ENCODE measurements at places on chromosomes 5 and 9.

GRCh38 chr9:89295400-89295799 is 15.6 kb upstream of the CKS2 start:
- no peak for DNase-seq

GRCh38 chr5:75338408-75338807 is 1.4 kb downstream of the HMGCR start:
- no peak for DNase-seq

DNA sequence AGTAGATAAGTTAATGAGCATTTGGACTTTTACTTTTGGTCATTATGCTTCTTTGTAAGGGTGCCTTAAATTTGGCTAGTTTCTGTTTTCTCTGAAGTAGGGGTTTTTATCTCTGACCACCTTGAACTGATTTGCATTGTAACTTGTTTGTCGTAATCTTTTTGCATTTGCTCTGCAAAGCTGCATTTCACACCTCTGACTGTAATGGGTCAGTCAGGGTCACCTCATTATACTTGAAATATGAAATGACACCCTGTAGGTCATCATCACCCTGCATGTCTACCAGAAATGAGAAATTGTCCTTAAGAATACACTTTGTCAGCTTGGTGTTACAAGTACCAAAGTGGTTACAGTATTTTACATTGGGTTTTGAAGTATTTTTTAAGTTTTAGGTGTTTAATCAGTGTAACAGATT is 74.0 kb downstream of the KCNN2 start:
- DNase-seq = no peak

- no peak for DNase-seq
Measured at GRCh38 chr5:43802119-43802518, 199.1 kb downstream of the NNT start.

- no peak for DNase-seq
Measured at GRCh38 chr9:78210841-78211301, 25.0 kb upstream of the CEP78 start.

GRCh38 chr5:178080618-178081410 is 32.5 kb upstream of the N4BP3 start:
- no peak for DNase-seq

- DNase-seq = no peak
Measured at GRCh38 chr5:77867194-77867691, 91.1 kb upstream of the TBCA start.

GRCh38 chr5:98102936-98103335 is 670.5 kb upstream of the RGMB start:
- no peak for DNase-seq

DNA sequence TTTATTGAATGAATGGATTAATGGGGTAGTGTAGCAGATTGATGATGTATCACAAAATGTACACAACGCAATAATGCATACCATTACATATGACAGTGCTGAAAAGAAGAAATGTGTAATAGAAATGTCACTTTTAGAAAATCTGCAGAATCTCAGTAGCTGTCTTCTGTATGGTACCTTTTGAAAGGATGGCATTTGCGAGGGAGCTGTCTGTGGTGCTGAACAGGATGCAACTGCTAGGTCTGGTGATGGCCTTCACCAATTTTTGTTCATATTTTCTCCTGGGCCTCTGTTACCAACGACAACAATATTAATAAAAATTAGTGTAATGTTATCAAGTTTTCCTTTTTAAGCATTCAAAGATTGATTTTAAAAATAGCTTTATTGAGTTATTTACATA is 36.2 kb upstream of the OTULIN start:
- DNase-seq = no peak

Measured in glutamatergic neuron (in vitro differentiated cells).